ENCODE measurements at places on chromosomes 5 and 9.

- H3K27ac ChIP-seq, result no peak overlapping the region
- H3K4me1 ChIP-seq, result no peaks in the 10 kb centered on the region
- no peak overlapping the region for H3K4me3 ChIP-seq
- no peak for DNase-seq
- H3K36me3 ChIP-seq, result no peaks in the 10 kb centered on the region
Measured at GRCh38 chr5:149656576-149657182, 73.4 kb upstream of the PPARGC1B start.

DNA sequence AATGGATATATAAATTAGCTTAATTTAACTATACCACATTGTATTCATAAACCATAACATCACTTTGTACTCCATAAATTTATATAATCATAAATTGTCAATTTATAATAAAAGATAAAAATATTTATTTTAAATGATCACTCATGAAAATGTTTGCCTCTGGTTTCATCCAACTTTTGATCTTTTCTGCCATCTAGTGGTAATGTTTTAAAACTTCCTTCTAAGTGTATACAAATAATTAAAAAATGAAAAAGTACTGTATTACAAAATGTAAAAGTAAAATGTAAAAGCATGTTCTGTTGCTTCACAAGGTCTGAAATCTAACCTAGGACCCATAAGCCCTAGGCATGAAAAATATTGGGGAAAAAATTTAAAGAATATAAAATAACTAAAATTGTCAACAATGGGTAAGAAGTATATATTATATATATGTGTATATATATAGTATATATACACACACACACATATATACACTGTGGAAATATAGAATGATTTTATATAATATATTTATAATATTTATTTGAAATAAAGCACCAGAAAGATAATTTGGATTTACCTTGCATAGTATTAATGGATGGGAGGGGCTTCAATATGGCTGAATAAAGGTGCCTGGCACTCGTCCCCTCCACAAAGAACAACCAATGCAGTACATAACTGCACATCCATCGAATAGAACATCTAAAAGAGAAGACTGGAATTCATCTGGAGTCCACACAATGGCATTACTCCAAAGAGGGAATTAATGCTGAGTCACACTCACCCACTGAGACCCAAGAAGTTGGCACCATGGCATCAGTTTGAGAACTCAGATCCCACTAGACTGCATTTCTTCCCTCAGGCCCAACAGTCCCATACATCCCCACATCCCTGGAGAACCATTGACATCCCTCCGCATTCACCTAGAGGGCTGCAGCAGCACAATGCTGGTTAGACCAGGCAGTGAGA, 32.5 kb downstream of the ANXA1 start:
- DNase-seq, result no peak
- peaks cover 4% of the 10 kb centered on the region for H3K4me1 ChIP-seq
- no peak overlapping the region for H3K4me3 ChIP-seq
- no peaks in the 10 kb centered on the region for H3K36me3 ChIP-seq
- no peak overlapping the region for H3K27ac ChIP-seq

- H3K27me3 ChIP-seq, result peaks cover 1% of the 10 kb centered on the region
- no peak overlapping the region for H3K4me3 ChIP-seq
- no peak for DNase-seq
- H3K4me1 ChIP-seq, result no peaks in the 10 kb centered on the region
- no peak overlapping the region for H3K27ac ChIP-seq
Measured at GRCh38 chr5:52710310-52710971, 77.3 kb upstream of the ITGA1 start.

DNA sequence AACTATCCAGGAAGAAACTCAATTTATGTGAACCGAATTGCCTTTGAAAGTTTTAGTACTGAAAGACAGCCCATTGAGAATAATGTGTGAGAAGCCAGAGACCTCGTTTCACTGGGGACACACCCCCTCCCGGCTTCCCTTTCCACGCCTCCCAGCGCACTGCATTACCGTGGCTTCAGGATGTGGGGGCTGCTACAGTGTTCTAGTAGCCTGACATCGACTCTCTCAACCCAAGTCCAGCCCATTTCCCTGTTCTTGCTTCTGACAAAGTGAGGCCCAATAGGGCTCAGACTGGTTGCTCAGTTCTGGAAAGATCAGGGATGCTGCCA, 3.5 kb downstream of the PAX5 start:
- no peak for DNase-seq
- H3K4me3 ChIP-seq, result peak overlapping the region; percentile 96
- H3K27me3 ChIP-seq, result no peaks in the 10 kb centered on the region
- H3K36me3 ChIP-seq, result 0 out of 2 replicates have a peak, but pooled peaks cover 1% of the 10 kb centered on the region
- H3K4me1 ChIP-seq, result peaks cover 17% of the 10 kb centered on the region

- no peaks in the 10 kb centered on the region for H3K36me3 ChIP-seq
- no peak overlapping the region for H3K4me3 ChIP-seq
- no peak for DNase-seq
- H3K4me1 ChIP-seq, result no peaks in the 10 kb centered on the region
- no peaks in the 10 kb centered on the region for H3K27me3 ChIP-seq
Measured at GRCh38 chr5:29889051-29889450, 1304.4 kb upstream of the CDH6 start.

- H3K27ac ChIP-seq, result no peak overlapping the region
- no peaks in the 10 kb centered on the region for H3K27me3 ChIP-seq
- no peaks in the 10 kb centered on the region for H3K4me1 ChIP-seq
Measured at GRCh38 chr9:81259896-81260295, 429.5 kb downstream of the TLE1 start.

- DNase-seq, result no peak
- H3K4me1 ChIP-seq, result no peaks in the 10 kb centered on the region
- no peaks in the 10 kb centered on the region for H3K27me3 ChIP-seq
- H3K27ac ChIP-seq, result no peak overlapping the region
Measured at GRCh38 chr5:51652980-51653379, 269.7 kb downstream of the ISL1 start.

- H3K27me3 ChIP-seq, result peaks cover 4% of the 10 kb centered on the region
- no peaks in the 10 kb centered on the region for H3K4me1 ChIP-seq
Measured at GRCh38 chr5:79924936-79925893, 65.8 kb downstream of the MTX3 start.

GRCh38 chr9:75184471-75184870, 96.2 kb downstream of the OSTF1 start:
- no peak overlapping the region for H3K4me3 ChIP-seq
- H3K36me3 ChIP-seq, result no peaks in the 10 kb centered on the region
- no peaks in the 10 kb centered on the region for H3K4me1 ChIP-seq

GRCh38 chr9:16613605-16614004, 256.9 kb downstream of the BNC2 start:
- no peak overlapping the region for H3K27ac ChIP-seq
- no peaks in the 10 kb centered on the region for H3K4me1 ChIP-seq
- no peak overlapping the region for H3K4me3 ChIP-seq
- no peak for DNase-seq
- no peaks in the 10 kb centered on the region for H3K27me3 ChIP-seq

- H3K36me3 ChIP-seq, result no peaks in the 10 kb centered on the region
- no peak overlapping the region for H3K27ac ChIP-seq
- no peak for DNase-seq
- H3K27me3 ChIP-seq, result no peaks in the 10 kb centered on the region
- H3K4me1 ChIP-seq, result no peaks in the 10 kb centered on the region
- no peak overlapping the region for H3K4me3 ChIP-seq
Measured at GRCh38 chr5:26945901-26946300, 92.5 kb downstream of the CDH9 start.

- no peak overlapping the region for H3K4me3 ChIP-seq
- no peaks in the 10 kb centered on the region for H3K36me3 ChIP-seq
- no peak overlapping the region for H3K27ac ChIP-seq
- DNase-seq, result no peak
- no peaks in the 10 kb centered on the region for H3K4me1 ChIP-seq
Measured at GRCh38 chr9:135601988-135602387, 37.4 kb downstream of the GLT6D1 start.

- DNase-seq, result no peak
- H3K4me1 ChIP-seq, result no peaks in the 10 kb centered on the region
- H3K27me3 ChIP-seq, result no peaks in the 10 kb centered on the region
- no peak overlapping the region for H3K27ac ChIP-seq
Measured at GRCh38 chr9:85430659-85431338, 311.0 kb downstream of the AGTPBP1 start.

GRCh38 chr5:160133918-160134304, 14.7 kb upstream of the PWWP2A start:
- DNase-seq, result no peak
- no peaks in the 10 kb centered on the region for H3K4me1 ChIP-seq
- no peak overlapping the region for H3K27ac ChIP-seq
- no peaks in the 10 kb centered on the region for H3K36me3 ChIP-seq
- H3K27me3 ChIP-seq, result no peaks in the 10 kb centered on the region

DNA sequence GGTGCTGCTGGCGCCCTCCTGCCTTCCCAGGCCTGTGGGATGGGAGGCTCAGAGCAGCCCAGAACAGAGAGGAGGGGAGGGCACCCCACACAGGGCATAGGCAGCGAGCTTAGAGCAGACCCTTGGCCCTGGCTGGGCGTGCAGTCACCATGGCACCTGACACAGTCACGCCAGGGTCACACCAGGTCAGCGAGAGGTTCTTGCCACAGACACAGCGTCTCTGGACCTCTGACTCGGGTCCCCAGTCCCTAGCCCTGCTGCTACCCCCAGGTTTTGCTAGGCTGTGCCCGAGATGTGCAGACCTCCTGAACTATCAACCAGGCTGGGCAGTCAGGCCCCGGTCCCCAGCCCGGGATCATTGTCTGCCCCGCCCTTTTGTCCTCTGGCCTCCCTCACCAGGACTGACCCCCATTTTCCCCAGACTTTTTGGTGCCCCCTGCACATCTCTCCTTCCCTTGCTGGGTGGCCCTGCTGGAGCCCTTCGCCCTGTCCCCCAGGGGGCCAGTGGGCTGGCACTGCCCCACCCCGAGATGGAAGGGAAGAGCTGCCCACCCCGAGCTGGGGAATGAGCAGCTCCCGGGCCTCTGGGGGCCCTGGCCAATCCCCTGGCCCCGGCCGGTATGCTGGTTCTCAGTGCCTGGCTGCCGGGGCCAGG, 24.5 kb upstream of the NOTCH1 start:
- H3K27me3 ChIP-seq, result no peaks in the 10 kb centered on the region
- no peak for DNase-seq
- no peak overlapping the region for H3K27ac ChIP-seq

DNA sequence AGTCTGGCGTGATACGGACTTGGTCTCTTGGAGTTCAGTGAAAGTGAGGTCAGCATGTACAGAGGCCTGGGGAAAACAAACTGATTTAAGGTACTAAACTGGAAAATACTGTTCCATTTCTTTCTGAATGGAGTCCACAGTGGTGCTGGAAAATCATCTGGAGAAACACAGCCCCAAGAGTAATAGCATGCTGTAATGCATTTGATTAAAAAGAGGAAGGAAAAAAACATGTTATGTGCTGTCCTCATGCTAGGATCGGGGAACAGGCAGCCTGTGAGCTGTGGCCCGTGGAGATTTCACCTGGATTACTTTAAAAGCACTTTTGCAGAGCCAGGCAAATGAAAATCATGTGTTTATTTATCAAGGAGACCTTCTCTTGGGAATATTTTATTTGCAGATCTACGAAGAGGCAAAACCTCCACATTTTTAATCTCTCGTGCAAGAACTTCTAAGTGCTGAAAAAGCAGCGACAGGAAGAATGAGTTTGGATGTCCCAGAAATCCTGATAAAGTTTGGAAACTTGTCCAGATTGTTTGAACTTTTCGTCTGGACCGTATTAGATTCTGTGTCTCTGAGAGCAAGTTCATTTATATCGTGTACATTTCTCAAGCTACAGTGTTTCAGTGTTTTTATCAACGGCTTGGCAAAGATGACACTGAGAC, 228.8 kb downstream of the GAS1 start:
- no peaks in the 10 kb centered on the region for H3K27me3 ChIP-seq
- no peak overlapping the region for H3K4me3 ChIP-seq
- no peaks in the 10 kb centered on the region for H3K4me1 ChIP-seq
- DNase-seq, result no peak

DNA sequence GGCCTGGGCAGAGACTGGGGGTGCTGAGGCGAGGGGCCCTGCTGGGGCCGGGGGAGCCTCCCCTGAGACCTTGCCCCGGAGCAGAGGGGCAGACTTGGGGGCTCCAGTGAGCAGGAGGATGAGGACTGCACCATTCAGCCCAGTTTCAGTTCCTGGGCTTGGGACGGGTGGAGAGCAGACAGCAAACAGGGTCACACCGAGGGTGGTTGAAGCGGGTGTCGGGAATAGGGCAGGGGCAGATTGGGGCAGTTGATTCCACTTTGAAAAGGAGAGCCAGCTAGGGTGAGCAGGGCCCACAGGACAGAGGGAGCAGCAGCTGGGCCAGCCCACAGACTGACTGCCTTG, 4.5 kb downstream of the GRK6 start:
- H3K36me3 ChIP-seq, result peaks cover 29% of the 10 kb centered on the region
- H3K27ac ChIP-seq, result peak overlapping the region; percentile 94
- peaks cover 49% of the 10 kb centered on the region for H3K4me1 ChIP-seq
- DNase-seq, result no peak
- H3K27me3 ChIP-seq, result no peaks in the 10 kb centered on the region

DNA sequence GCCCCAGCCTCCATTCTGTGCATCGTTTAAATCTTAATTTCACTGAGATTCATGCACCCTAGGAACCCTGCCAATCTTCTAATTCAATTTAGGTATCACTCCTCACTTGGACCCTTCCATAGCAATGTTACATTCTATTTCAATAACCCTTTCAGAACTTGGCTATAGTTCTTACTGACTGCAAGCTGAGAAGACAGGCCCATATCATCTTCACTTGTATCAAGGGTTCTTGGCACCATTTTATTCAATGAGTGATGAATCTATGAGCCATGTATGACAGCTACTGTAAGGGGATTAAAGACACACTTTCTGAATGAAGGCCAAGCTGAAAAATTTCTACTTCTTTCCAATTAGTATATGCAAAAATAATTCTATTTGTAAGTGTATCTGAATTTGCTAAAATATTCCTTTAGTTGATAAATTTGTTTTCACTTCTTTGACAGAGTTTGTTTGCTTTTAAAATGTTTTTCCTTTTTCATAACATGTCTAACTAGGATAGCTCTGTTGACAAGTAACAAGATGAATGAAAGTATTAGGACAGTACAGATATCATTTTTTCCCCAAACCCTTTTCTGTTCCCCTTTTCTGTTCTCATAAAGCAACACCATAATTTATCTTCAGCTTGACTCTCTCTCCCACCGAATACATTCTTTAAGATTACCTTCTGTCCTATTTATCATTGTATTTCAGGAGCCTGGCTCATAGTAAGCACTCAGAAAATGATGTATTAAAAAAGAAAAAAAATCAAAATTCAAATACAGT, 9.6 kb downstream of the ITGA2 start:
- H3K4me1 ChIP-seq, result no peaks in the 10 kb centered on the region
- DNase-seq, result no peak
- no peak overlapping the region for H3K27ac ChIP-seq
- no peaks in the 10 kb centered on the region for H3K36me3 ChIP-seq

DNA sequence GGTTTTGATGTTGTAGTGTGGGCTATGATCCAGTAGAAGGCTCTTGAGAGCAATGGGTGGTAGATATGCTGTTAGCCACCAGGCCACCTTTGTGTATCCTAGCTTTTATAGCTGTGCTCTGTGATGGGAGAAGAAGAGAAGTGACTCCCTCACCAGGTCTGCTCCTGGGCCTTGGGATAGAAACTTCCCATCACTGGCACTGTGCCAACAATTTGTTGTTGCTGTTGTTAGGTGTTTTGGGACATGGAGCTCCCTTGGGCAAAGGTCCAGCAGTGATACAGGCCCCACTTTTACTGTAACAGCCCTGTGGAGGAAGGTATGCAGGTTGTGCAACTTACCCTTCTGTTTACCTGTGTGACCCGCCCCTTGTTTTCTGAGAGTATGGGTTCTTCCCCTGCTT, 570.9 kb upstream of the GRIN3A start:
- no peaks in the 10 kb centered on the region for H3K27me3 ChIP-seq
- H3K36me3 ChIP-seq, result no peaks in the 10 kb centered on the region
- H3K27ac ChIP-seq, result no peak overlapping the region
- no peak overlapping the region for H3K4me3 ChIP-seq
- H3K4me1 ChIP-seq, result no peaks in the 10 kb centered on the region
